ENCODE measurements at places on chromosomes 7 and 10.

DNA sequence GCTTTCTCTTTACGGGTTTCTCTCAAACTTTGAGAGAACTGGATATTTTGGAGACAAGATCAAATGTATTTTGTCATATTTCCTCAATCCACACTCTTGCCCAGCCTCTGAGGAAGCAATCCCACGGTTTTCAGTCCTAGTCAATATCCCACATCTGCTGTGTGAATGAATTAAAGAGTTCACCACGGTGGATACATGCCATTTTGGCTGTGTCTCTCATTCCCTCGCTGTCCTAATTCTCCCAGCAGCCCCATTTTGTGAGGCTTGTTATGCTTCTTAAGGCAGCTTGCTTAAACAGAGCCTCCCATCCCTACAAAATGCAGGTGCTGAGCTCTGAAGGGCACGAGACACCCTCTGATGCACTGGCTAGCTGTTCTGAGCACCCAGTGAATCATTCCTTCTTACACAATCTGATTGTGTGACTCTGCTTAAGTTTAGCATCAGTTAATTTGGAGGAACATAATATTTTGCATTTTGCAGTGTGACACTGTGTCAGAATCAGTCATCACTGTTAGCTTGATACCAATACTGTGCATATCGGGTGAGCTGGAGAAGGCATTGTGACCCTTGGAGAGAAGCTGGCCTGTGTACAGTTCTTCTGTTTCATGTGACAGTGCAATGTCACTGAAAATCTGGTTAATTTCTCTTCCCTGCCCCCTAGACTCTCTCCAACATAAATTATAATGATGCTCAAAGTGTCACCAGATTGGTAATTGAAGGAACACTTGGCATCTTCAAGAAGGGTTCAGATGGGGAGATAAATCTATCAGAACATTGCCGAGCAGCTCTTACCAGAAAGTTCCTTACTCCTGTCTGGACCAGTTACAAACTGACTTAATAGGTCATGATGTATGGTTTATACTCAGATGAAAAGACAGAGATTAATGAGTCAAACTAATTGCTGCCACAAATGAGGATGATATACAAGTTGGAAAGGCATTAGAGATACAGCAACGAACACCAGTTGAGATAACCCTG is 103.7 kb upstream of the AOAH start:
- DNase-seq: no peak

DNA sequence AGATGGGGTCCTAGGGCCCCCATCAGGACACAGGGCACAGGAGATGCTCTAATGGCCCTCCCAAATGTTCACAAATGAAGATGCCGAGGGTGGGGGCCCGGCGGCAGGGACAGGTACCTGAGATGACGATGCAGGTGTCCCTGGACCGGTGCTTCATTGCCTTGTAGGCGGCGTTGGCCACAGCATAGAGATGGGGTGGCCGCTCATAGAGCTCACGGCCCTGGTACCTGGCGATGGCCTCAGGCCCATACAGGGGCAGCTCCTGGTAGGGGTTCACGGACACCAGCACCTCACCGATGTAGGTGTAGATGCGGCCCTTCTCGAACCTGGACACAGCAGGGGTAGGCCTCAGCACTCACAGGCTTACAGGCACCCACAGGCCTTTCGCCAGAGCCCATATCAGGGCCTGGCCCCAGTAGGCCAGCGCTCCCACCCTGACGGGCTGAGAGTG is 2.0 kb downstream of the MYO1G start:
- no peak for DNase-seq

- DNase-seq: no peak
Observed at GRCh38 chr10:13068071-13068470, 31.9 kb upstream of the OPTN start.

DNA sequence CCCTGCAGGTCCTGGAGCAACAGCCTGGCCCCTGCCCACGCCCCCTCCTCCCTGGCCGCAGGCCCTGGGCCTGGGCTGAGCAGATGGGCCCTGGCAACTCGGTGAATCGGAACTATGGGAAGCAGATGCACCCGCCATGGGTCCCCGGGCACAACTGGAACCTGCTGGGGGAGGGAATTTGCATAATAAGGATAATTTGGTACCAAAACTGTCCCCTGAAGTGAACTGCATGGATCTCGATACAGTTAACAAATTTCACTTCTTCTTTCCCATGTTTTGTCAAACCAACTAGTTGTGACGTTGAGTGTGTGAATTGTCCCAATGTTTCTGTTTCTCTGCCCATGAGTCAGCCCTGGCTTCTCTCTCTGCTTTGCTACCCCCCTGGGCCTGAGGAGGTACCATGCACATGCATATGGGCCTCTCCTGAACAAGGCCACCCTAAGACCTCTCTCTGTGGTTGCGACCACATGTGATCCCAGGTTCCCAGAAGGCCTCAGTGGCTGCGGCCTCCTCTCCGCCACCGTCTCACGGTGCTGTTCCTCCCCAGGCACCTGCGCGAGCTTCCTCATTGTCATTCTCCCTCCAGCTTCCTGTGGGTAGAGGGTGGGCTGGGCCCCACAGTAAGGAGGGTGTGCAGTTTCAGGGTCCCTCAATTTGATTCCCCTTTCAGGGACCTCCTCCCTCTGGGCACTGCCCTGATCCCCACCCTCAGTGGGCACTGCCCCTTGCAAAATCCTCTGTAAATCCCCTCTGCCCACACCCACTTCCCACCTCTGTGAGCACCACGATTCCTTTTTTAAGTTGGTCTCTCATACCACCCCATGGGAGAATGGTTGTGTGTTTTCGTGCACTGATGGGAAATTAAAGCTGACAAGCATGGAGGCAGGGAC is 40.0 kb downstream of the FIGNL1 start:
- DNase-seq: no peak

- DNase-seq: peak; percentile 58
Observed at GRCh38 chr10:44809647-44810046, 101.5 kb upstream of the TMEM72 start.

GRCh38 chr10:127142136-127142535 is 54.3 kb downstream of the INSYN2A start:
- DNase-seq: no peak

GRCh38 chr10:4034907-4035598 is 250.0 kb upstream of the KLF6 start:
- DNase-seq: no peak

Data from H1 (cell line).